ENCODE measurements at places on chromosomes 6 and 20. TPM values are rescaled to one million over a fixed set of nuclear protein-coding genes. Genes with fewer than 3 reads are reported as not detected.

The SNX21 gene
- total RNA-seq = 9.4 TPM

- peak; percentile 86 for DNase-seq
Measured at GRCh38 chr6:56327946-56328727, 80.8 kb upstream of the COL21A1 start.

GRCh38 chr6:108565091-108565766 lies 4.5 kb downstream of the FOXO3 start:
- DNase-seq = no peak

DNA sequence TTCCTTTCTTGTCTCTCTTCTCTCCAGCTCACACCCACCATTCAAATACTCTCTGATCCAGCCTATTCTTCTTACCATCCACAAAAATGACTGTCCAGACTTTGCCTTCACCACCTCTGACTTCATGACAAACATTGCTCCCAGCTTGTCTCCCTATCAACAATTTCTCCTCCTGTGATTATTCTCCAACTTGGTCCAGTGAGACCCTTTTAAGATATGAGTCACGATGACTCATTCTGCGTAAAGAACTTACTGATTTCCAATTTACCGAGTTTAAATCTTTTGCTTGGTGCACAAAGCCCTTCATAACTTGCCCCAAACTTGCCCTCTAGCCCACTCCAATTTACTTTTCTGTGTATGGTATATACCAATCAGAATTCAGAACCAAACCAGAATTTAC lies 833.2 kb downstream of the MAFB start:
- no peak for DNase-seq

DNA sequence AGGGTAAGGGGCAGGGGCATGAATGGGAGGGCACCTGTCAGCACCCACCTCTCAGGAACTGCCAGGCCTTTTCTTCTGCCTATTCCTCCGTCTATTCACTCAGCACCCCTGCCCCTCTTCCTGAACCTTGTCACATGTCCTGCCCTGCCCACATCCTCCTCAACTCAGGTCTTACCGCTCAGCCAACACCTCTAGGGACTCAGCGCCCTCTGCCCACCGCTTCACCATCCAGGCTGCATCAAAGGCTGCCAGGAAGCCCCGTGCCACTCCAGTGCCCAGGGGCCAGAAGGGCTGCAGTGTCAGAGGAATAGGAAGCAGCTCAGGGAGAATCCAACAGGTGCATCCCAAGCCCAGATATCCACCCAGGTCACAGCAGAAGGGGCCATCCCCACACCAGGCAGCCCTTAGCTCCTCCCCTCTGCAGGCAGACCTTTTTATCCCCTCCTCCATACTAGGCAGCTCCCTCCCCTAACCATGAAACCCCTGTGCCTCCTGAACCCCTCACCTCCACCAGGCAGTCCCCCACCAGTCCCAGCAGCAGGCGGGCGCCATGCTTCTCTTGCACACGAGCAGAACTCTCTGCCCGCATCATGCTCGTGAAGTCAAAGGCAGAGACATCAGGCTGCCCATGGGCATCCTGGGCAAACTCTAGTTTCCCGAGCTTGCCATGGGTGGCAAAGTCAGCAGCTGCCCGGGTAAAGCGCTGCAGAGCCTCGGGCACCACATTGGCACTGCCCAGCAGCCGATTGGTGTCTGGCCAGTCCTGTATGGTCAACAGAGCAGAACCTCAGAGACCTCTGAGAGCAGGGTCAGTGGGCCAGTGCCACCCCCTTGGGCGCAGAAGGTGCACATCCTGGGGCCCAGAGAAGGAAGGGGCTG lies 5.5 kb downstream of the MICAL1 start:
- DNase-seq = no peak

The SLC32A1 gene
- total RNA-seq = not detected

DNA sequence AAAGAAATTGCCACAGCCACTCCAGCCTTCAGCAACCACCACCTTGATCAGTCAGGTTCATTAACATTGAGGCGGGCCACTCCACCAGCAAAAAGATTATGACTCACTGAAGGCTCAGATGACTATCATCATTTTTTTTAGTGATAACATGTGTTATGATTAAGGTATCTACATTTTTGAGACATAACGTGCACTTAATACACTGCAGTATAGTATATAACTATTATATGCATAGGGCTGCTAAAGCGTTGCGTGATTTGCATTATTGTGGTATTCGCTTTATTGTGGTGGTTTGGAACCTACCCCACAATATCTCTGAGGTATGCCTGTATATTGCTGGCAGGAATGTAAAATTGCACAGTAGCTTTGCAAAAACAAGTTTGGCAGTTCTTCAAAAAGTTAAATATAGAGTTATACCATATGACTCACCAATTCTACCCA lies 6.8 kb upstream of the RIPK1 start:
- DNase-seq = no peak

GRCh38 chr6:106509420-106510089 lies 119.7 kb downstream of the RTN4IP1 start:
- DNase-seq = no peak

The HAO1 gene
- total RNA-seq = not detected

DNA sequence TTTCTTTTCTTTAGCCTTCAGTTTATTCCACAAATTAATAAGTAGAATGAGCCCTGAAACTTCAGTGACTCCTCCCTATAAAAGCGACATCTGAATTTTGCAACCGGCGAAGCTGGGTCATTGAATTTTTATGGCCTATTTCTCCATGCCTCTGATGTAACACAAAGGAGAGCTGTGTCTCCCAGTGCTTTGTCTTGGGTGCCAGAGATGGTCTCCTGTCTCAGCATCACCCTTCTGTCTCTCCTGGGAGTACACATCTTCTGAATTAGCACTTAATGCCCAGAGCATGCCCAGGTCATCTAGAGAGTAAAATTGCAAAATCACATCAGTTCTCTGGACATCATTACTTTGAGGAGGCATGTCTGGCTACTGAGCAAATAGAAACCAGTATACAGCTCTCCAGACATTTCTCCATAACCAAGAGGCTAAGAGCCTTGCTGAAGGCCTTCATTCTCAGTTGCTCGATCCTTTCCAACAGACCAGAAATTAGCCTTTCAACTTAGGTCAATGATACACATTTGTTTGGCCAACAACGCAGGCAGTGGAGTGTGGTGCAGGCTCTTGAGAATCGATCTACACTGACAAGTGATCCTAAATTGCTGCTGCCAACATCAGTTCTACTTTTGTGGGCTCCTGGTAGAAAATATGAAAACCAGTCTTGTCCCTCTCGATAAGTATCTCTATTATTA lies 176.0 kb upstream of the FOXQ1 start:
- DNase-seq = no peak

DNA sequence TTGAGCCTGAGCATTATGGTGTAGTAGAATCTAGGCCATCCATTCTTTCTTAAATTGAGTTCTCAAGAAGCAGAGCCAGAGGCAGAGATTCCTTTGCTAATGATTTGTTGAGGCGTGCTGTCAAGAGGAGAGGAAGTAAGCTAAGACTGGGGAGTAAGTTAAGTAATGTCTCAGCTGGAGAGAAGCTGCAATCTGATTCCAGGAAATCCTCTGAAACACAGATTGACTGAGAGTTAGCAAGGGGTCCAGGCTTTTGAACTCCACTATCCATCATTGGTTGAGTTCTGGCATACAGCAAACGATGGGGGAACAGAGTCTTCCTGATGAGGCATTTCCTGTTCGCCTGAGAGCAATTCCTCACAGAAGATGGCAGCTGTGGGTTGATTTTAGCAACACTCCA lies 207.4 kb upstream of the RAB32 start:
- no peak for DNase-seq

DNA sequence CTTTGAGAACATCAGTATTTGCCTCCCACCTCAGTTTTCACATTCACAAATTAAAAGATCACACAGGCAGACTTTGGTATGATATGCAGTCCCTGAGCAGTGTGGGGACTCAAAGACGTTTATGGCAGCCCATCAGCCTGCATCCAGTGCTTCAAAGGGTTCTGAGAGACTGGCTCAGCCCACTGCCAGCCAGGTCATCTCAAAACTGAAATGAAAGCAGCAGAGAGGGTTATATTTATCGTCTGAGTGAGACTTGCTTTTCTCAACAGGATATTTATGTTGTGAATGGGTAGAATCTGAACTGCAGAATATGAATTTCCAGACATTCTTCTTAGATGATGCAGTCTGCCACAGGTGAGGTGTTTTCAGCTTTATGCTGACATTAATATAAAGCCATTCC lies 159.8 kb downstream of the NRN1 start:
- DNase-seq = no peak

- DNase-seq = no peak
Measured at GRCh38 chr6:15194453-15194852, 51.4 kb upstream of the JARID2 start.

Data from lung microvascular endothelial cell (primary cell).